Brain (organoid and tissue), 16 donors: ENCODE measurements at places on chromosomes 5 and 9. TPM values are rescaled to one million over a fixed set of nuclear protein-coding genes. Genes with fewer than 3 reads are reported as not detected.

GRCh38 chr5:173782671-173783101 is 105.5 kb upstream of the CPEB4 start:
- DNase-seq: no peak

DNA sequence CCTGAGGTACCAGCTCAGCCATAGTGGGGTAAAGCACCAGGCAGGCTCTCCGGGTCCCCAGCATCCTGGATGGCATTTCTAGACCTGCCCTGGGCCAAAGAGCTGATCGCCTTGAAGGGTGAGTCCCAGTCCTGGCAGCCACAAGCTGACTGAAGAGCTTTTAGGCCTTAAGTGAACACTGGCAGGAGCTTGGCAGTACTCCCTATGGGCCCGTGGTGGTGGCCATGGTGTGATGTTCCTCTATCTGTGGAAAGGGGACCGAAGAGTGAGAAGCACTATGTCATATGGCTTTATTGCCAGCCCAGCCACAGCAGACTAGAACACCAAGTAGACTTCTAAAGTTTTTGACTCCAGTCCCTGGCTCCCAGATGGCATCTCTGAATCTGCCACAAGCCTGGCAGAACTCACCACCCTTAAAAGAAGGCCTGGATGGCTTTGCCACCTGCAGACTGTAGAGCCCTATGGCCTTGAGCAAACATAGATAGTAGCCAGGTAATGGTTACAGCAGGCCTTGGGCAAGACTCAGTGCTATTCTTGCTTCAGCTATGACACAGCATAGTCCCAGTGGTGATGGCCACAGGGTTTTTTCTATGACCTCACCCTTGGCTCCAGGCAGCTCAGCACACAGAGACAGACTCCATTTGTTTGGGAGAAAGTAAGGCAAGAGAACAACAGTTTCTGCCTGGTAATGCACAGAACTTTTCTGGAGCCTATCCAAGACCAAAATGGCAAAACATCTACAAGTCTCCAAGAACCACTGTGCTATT is 801.5 kb upstream of the DMAC1 start:
- no peak for DNase-seq

DNA sequence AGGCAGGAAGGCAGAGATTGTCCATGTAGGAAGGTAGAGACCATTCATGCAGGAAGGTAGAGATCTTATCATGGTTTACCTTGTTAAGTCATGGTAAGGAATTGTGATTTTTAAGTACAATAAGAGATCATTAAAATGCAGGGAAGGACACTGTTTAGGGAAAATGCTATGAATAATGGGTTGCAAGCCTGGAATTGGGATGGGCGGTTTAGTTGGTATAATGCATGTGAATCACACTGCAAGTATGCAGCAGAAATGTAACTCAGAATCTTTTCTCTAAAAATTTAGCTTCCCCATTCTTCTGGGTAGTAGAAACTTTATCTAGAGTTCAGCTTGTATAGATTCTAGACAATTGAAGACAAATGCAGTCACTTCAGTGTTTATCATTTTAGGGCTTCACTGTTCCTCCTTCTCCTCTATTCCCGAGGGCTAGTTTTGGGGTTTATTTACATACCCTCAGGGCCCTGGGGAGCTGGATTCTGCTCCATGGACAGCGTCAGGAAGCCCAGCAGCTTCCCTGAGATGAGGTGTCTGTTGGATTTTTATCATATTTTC is 212.0 kb downstream of the SREK1 start:
- no peak for DNase-seq

GRCh38 chr9:94277885-94278536 is 18.9 kb downstream of the ZNF169 start:
- no peak for DNase-seq

GRCh38 chr5:172107571-172107970 is 80.5 kb downstream of the STK10 start:
- peak; percentile 24 for DNase-seq

GRCh38 chr5:149143470-149143869 is 2.2 kb downstream of the ABLIM3 start:
- DNase-seq: peak; percentile 88

DNA sequence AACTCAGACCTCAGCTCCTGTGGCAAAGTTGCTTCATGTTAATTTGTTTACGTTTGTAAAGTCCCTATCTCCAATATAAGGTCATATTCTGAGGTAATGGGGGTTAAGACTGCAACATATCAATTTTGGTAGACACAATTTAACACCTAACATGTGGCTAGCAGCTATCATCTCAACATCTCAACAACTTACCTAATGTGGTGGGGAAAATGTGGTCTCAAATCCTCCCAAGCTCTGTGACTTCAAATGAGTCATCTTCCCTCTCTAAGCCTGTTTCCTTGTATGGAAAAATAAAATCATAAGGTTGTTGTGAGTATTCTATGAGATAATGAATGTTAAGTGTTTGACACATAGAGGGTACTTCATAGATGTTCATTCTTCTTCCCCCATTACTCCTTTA is 443.3 kb downstream of the CDK5RAP2 start:
- DNase-seq: no peak

GRCh38 chr9:37029304-37029775 is 4.7 kb downstream of the PAX5 start:
- DNase-seq: no peak

DNA sequence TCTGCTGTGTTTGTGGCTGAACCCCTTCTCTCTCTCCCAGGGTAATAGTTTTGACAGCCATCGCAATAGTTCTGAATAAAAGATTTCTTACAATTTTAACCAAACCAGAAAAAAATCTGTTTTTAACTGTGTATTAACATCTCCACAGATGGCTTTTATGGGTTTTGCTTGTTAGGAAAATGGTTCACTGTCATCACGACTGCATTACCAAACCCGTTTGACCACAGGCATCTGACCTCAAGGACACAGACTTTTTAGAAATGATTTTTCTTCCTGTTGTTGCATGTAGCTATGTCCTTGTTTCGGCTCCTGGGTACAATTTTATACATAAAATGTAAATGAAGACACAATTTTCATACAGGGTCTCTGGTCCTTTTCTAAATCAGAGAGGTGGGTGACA is 316.1 kb downstream of the IRX1 start:
- no peak for DNase-seq

The PCDHB14 gene
- 1.8 TPM for polyA plus RNA-seq

The HEXB gene
- 33.4 TPM for polyA plus RNA-seq

The LCN2 gene
- polyA plus RNA-seq: not detected

DNA sequence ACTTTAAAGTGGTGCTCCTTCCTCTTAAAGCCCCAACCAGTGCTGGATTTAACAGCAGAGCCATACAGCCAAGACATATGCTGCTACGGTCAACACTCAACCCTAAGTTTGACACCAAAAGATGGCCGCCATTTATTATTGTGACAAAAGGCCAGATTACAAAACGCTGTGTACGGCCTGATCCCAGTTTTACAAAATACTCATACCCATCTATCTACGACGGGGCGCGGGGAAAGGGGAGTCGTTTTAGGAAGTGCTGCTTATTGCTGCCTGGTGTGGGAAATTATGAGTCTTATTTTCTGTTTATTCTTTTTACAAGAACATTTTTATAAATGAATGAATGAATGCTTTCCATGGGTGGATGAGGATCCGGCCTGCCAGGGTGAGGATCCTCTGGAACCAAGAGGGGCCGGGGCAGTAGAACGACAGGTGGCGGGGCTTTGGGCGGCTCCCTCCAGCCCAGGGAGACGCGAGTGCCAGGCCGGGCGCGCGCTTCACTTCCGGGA is 457 bp upstream of the IDNK start:
- no peak for DNase-seq

The SEMA5A gene
- polyA plus RNA-seq: 2.5 TPM

- no peak for DNase-seq
Measured at GRCh38 chr5:100448111-100448528, 87.1 kb upstream of the FAM174A start.

GRCh38 chr5:96957254-96958049 is 21.6 kb downstream of the LNPEP start:
- DNase-seq: no peak

DNA sequence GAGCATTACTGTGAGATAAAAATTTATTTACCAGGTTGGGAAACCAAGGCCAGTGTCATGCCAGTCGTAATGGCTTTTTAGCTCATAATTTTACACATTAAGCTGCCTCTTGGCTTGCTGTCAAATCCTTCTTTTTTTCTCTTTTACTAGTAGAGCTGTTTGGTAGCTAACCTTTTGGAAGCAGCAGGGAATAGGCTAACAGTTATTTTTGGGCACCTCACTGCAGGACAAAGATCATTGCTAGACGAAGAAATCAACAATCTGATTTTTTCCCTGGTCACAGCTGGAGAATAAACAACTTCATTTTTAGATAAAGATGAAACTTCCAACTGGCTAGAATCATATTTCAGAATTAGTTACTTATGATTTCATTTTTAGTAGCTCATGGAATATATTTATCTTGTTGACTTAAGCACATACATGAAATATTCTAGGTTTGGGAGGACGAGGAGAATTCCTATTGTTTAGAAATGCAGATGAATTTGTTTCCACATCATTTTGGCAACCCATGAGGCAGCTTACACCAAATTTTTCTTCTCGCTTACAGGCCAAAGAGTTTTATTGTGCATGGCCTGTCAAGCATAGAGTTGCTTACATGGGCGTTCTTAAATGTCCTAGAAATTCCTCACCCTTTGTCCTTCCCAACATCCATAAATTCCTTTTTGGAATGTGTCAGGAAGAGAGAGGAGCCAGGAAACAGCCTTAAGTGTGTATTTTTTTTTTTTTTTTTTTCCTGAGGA is 19.6 kb downstream of the TNC start:
- no peak for DNase-seq

The GOLM1 gene
- 215 TPM for polyA plus RNA-seq

The NTMT1 gene
- polyA plus RNA-seq: 118 TPM

The TLX3 gene
- polyA plus RNA-seq: 11.1 TPM

GRCh38 chr5:122755783-122756182 is 19.1 kb upstream of the SNX2 start:
- DNase-seq: no peak

DNA sequence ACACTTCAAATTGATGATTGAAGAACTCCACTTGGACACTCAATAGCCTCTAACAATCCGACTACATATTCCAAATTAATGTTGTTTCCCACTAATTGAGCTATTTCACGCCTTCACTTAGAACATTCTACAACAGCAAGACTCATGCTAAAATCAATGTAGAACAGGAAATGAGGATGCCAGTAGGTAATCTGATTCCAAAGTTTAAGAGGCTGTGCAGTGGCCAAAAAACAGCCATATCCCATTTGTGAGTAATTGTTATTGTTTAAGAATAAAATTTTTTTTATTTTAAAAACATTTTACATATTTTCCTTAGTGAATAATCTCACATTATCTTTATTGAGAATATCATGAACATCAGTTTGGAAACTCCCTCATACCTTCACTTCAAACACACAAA is 35.7 kb upstream of the GHR start:
- DNase-seq: no peak

- DNase-seq: no peak
Measured at GRCh38 chr5:149552553-149553160, 1.4 kb upstream of the CSNK1A1 start.

GRCh38 chr5:149608936-149609545 is 27.7 kb downstream of the ARHGEF37 start:
- DNase-seq: no peak

The PTGES gene
- polyA plus RNA-seq: 1.8 TPM

DNA sequence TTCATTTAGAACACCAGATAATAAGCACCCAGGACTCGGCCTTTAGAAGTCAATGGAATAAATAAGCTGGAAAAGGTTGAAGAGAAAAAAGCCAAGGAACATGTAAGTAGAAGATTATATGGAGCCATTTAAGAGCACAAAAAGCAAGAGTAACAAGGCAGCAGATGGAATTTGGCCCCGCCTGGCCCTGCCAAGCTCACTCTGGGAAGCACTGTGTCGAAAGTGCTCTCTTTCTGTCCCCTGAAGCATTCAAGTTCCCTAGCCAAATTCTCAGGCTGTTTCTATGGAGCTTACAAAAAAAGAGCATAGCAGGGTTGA is 73.0 kb upstream of the GPR151 start:
- peak; percentile 79 for DNase-seq

- DNase-seq: peak; percentile 49
Measured at GRCh38 chr5:87825583-87825982, 412.9 kb upstream of the CCNH start.

The OR13C3 gene
- not detected for polyA plus RNA-seq

The OR1Q1 gene
- polyA plus RNA-seq: not detected
